Activated T-helper 1 cell treated with anti-CD3 and anti-CD28 coated beads, Interleukin-2, amount 50 U/mL, for 16 hours (primary cell): ENCODE measurements at places on chromosomes 6 and 20.
A peak's percentile ranks its signal among the peaks of the same experiment; 100 is the strongest.

GRCh38 chr6:82584856-82585255, 221.2 kb downstream of the TPBG start:
- no peak for DNase-seq

DNA sequence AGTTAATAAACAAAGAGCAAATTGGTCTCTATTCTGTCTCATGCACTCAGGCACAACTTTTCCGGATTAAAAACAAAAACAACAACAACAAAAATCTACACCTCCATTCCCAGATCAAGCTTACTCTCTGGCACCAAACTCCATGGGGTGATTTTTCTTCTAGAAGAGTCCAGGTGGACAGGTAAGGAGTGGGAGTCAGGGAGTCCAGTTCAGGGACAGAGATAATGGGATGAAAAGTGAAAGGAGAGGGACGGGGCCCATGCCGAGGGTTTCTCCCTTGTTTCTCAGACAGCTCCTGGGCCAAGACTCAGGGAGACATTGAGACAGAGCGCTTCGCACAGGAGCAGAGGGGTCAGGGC, 437 bp upstream of the HLA-A start:
- DNase-seq = no peak

DNA sequence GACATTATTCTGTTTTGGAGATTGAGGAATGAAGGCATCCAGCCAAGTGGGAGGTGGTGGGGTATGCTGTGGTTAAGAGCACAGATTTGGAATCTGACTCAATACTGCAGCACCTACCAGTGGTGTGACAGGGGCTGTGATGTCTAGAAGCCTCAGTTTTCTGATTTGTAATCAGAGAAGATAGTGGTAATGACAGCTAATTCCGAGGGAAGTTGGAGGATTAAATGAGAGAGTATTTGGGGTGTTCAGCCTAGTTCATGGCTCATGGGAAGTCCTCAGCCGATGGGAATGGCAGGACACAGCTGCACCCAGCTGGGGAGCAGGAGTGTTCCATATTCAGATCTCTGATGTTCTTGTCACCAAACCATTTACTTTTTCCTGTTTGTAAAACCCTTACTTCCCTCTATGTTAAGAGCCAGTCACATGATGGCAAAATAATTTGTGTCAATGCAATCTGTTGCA, 9.3 kb downstream of the SLC9A8 start:
- DNase-seq = no peak

- DNase-seq = no peak
Measured at GRCh38 chr20:49590163-49591017, 22.5 kb upstream of the PTGIS start.

DNA sequence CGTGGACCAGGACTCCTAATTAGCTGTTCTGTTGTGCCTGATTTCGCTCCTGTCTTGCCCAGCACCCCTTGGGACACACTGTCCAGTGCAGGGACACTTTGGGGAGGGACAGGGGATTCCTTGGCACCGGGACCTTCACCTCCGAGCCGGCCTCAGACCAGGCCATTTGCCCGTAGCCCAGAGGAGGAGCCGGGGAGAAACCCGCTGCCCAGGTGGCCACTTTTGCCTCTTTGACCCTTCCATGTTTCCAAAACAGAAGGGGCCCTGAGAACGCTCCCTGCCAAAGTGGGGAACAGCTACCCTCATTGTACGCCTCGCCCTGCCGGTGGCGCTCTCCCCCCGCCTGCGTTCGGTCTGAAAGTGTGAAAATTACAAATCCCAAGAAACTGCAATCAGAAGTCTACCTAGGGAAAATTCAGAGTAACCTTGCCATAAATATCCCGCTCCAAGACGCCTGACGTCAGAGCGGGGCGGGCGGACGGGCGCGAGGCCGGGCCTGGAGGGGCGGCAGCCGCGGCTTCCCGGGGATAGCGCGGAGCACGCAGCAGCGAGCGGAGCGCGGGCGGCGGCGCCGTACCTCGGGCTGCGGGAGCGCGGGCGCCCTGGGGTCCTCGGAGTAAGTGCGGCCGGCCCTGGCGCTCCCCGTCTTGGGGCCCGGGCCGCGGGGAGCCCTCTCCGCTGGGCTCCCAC, at the start of gene DAAM2:
TSS of gene DAAM2 (plus strand) at position 527 of the 690 bp plus-strand sequence. CDS start 63,927 bp downstream, outside the sequence.
- no peak for DNase-seq

- no peak for DNase-seq
Measured at GRCh38 chr6:73341335-73341734, 12.7 kb downstream of the DPPA5 start.

GRCh38 chr6:5173810-5174209, 86.9 kb downstream of the LYRM4 start:
- DNase-seq = no peak

DNA sequence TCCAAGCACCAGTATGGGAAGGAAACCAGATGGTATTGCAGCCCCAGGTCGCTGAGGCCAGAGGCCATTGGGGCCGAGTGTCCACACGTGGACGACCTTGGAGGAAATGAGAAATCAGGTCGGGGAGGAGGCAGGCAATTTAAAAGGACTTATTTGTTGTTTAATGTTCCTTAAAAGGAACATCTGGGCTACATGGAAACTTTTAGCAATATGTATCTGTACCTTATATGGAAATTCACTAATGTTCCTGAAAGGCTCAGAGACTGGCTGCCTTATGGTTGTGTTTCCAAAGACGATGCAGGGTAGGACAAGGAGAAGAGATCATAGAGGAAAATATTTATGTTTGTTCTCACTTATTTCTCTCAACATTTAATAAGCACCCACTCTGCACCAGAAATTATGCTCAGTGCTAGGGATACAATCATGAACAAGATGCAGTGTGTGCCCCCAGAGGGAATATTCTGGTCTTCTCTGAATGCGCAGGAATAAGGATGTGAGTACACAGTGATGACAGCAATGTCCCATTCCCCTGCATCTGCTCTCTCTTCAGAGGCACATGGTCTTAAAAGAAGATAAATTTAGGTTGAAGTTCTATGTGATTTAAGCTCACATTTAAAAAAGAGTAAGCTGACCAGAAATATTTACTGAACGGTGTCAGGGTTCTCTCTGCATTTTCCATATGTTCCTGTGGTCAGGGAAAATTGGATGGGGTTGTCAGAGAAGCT, 3.4 kb downstream of the BNIP5 start:
- no peak for DNase-seq

DNA sequence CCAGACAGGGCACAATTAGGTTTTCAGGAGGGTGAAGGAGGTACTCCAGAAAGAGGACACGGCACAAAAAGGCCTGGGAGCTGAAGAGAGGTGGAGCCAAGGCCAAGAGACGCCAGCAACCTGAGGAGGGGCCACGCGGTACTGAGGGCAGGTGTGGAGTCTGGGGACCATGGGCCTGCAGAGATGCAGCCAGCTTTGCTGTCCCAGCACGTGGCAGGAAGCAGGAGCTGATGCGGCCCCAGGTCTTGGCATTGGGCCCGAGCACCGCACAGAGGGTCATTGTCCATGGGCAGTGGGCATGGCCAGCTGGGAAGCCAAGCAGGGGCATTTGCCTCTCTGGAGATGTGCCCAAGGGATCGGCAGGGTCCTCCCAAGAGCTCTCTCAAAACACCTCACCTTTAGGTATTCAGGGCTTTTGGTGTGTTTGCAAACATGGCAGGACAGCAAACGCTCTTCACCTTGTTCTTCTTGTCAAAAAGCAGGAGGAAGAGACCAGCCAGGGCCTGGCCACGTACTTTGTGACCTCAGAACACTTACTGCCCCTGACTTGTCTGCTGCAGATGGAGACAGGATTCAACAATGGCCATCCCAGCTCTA, 1.4 kb upstream of the BPIFB1 start:
- no peak for DNase-seq

DNA sequence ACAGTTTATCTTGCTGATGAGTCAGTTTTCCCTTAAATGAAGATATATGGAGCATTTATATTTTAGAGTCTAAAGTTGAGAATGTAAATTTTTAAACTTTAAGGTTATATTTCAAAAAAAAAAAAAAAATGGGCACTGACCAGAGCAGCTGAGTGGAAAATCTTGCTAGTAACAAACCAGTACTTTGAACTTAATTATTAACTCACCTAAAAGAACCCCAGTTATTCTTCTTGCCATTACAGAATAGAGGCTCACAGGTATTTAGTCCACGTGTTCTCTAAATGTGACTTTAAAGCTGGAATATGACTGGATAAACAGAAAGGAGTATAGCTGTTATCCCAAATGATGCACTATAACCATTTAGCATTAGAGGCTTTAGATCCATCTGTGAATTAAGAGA, 178.4 kb downstream of the COL9A1 start:
- DNase-seq = no peak

DNA sequence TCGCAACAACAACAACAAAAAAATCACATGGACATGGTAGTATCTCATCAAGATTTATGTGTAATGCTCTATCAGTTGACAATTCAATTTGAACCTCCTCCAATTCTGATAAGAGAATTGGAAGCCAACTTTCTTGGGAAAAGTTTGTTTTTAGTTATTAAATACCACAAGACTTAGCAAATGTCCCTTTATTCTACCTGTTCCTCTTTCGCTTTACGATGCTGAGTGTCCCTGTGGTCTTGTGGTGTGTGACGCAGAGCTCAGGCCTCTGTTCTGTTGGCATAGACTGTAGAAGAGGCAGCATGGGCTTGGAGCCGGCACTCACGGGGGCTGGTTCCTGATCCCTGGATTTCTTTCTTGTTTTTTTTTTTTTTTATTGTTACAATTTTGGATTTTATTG, 76.7 kb downstream of the PSMB1 start:
- no peak for DNase-seq

GRCh38 chr6:164812706-164813105, 496.7 kb downstream of the C6orf118 start:
- DNase-seq = no peak

DNA sequence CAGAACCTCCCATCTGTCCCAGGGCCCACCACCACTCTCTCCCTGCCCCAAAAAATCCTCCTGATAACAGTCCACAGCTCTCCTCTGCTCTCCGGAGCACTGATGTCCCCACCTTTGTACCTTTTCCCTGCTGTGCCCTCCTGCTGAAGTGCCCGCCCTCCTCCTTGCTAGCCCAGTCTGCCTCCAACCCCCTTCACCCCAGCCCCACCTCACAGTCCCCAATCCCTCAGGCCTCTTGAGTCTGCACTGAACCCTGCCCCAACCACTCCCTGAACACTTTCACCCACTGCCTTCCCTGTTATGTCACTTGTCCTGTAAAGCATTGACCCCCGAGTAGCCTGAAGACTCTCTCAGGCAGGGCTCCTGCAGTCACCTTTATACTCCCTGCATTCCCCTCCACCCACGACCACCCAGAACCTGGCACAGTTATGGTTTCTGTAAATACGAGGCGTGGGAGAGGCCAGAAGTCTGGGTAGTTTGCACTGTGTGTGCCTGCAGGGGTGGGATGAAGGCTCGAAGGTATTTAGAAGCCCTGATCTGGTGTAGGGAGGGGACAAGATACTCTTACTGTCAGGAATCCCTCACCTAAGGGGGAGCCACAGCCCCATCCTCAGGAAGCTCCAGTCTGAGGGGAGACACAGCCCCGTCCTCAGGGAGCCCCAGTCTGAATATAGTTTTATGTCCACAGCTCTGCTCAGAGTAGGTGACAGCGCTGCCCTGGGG, 5.4 kb downstream of the GLP1R start:
- DNase-seq = no peak

- DNase-seq = no peak
Measured at GRCh38 chr20:46040902-46041535, 12.0 kb downstream of the SLC12A5 start.

GRCh38 chr6:63844287-63844686, 208.7 kb downstream of the PHF3 start:
- DNase-seq = no peak

- no peak for DNase-seq
Measured at GRCh38 chr6:137745321-137745720, 121.7 kb upstream of the TNFAIP3 start.

DNA sequence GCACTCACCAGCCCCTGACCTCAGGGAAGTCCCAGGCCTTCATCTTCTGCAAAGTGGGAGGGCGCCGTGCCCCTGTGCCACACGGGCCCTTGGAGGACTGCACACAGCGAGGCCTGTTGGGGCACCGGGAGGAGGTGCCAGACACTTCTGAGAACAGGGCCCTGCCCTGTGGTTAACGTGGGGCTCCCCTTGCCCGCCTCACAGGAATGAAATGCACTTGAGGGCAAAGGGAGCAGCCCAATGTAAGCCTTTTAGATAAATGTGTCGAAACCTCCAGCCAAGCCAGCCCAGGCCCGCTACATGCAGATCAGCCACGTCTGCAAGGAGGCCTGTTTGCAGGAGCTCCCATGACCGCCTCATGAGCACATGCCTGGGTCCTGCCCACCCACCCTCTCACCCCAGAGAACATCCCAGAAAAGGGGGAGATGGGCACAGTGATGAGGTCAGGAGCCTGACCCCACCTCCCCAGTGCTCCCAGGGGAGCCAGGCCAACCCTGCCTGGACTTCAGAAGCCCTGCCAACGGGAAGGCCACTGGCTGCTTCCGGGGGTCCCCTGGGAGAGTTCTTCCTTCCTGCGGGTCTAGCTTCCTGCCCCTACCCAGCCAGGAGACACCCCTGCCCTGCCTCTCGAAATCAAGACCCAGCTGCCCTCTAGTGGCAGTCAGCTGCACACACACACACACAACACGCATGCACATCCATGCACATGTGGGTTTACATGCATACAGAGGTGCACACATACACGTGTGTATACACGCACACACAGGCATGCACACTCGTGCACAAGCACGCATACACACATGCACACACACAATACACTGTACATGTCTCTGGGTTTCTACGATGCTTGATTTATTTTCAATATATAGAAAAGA, 178.7 kb downstream of the TAF4 start:
- DNase-seq = no peak

GRCh38 chr6:11947063-11947462, 65.0 kb upstream of the HIVEP1 start:
- no peak for DNase-seq

GRCh38 chr20:57089699-57090144, 176.7 kb downstream of the BMP7 start:
- peak; percentile 12 for DNase-seq

DNA sequence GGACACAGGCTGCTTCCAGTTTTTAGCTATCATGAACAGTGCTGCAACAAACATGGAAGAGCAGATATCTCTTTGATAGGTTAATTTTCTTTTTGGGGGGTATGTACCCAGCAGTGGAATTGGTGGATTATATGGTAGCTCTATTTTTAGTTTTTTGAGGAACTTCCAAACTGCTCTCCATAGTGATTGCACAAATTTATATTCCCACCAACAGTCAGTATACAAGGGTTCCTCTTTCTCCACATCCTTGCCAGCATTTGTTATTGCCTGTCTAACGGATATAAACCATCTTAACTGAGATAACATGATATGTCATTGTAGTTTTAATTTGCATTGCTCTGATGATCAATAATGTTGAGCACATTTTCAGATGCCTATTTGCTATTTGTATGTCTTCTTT, 237.6 kb downstream of the MMUT start:
- no peak for DNase-seq

DNA sequence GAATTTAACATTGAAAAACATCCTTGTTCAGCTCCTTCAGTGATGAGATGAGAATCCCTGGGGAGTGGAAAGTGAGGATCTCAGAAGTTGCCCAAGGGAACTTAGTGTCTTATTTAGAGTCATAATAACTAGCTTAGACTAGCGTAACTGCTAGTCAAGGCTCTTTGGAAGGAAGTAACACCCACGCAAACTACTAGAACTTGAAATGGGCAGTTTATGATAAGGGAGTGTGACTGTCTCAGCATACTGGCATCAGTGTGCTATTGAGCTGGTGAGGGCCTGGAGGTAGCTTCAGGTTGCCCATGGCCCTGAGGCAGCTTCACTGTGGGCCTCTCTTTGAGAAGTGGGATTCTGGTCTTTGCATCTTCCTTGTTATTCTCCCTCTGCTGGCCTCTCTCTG, 40.1 kb downstream of the SLX4IP start:
- DNase-seq = no peak
